ENCODE measurements at places on chromosomes 7 and 10. TPM values are rescaled to one million over a fixed set of nuclear protein-coding genes. Genes with fewer than 3 reads are reported as not detected.

The PNLIPRP3 gene
- not detected for total RNA-seq

The NXPH1 gene
- total RNA-seq: not detected

The ZNF655 gene
- total RNA-seq: 54.2 TPM

The SPDYE9 gene
- total RNA-seq: 0.08 TPM

The CACNA2D1 gene
- total RNA-seq: 46.0 TPM

The LRIT1 gene
- total RNA-seq: not detected

The GRM8 gene
- 0.36 TPM for total RNA-seq

The CTTNBP2 gene
- 3.9 TPM for total RNA-seq

The EPHA1 gene
- total RNA-seq: not detected

The GNG11 gene
- total RNA-seq: 56.9 TPM

The SUN3 gene
- not detected for total RNA-seq

The ADD3 gene
- 524 TPM for total RNA-seq

The EVX1 gene
- total RNA-seq: not detected

The RUFY2 gene
- 37.3 TPM for total RNA-seq

The FUOM gene
- total RNA-seq: 4.0 TPM

The FGFR2 gene
- total RNA-seq: not detected

The ZFYVE27 gene
- 14.1 TPM for total RNA-seq
